ENCODE measurements at places on chromosomes 1 and 21.

GRCh38 chr1:201020721-201021629 lies 2.5 kb downstream of the KIF21B start:
- H3K27ac ChIP-seq, result peak overlapping the region; percentile 100
- peak overlapping the region; percentile 94 for H3K4me3 ChIP-seq
- H3K27me3 ChIP-seq, result peaks cover 4% of the 10 kb centered on the region

DNA sequence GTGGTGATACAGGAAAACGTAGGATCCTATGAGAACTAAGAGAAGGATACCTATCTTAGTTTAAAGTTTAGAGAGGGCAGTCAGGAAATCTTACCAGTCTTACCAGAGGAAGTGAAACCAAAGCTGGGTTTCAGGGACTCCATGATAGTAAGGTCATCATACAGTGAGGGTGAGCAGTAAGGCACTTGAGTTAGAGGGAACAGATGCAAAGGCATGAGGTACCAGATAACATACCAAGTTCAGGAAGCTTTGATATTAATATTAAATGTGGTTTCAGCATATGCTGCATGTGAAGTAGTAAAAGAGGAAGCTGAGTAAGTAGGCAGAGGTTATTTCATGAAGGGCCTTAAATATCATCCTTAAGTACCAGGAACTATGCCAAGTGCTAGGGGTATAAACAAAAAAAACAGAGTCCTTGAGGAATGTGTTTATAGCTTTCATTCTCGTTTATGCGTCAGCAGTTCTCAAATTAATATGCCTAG lies 16.9 kb downstream of the ATG4C start:
- H3K27me3 ChIP-seq, result no peaks in the 10 kb centered on the region
- peaks cover 7% of the 10 kb centered on the region for H3K36me3 ChIP-seq
- no peak overlapping the region for H3K4me3 ChIP-seq
- no peak overlapping the region for H3K27ac ChIP-seq
- DNase-seq, result no peak
- peaks cover 14% of the 10 kb centered on the region for H3K4me1 ChIP-seq

- H3K27me3 ChIP-seq, result peaks cover 8% of the 10 kb centered on the region
- H3K4me1 ChIP-seq, result peaks cover 33% of the 10 kb centered on the region
- H3K27ac ChIP-seq, result no peak overlapping the region
- H3K4me3 ChIP-seq, result no peak overlapping the region
- no peak for DNase-seq
- H3K36me3 ChIP-seq, result no peaks in the 10 kb centered on the region
Measured at GRCh38 chr1:229620876-229621275, 5.0 kb downstream of the TAF5L start.

DNA sequence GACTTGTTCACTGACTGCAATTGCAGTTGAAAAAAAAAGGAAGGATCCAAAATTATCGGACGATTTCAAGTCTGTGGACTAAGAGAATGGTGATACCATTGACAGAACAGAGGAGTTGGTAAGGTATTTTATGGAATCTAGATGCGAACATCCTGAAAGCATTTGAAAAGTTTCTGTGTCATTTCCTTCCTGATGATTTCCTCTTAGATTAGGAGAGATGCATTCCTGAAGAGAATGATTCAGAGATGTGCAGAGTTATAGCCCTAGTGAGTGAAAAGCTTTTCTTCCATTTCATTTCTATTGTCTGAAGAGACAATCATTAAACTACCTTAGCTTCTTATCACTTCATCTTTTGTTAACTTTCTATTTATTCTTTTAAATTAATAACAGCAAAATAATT lies 200.0 kb downstream of the KCNK2 start:
- no peak overlapping the region for H3K4me3 ChIP-seq
- H3K27ac ChIP-seq, result no peak overlapping the region
- DNase-seq, result no peak
- H3K36me3 ChIP-seq, result no peaks in the 10 kb centered on the region
- peaks cover 3% of the 10 kb centered on the region for H3K27me3 ChIP-seq

GRCh38 chr1:229841230-229841629 lies 215.2 kb downstream of the URB2 start:
- peaks cover 5% of the 10 kb centered on the region for H3K27me3 ChIP-seq
- H3K36me3 ChIP-seq, result no peaks in the 10 kb centered on the region
- H3K27ac ChIP-seq, result no peak overlapping the region
- H3K4me1 ChIP-seq, result no peaks in the 10 kb centered on the region
- H3K4me3 ChIP-seq, result no peak overlapping the region

DNA sequence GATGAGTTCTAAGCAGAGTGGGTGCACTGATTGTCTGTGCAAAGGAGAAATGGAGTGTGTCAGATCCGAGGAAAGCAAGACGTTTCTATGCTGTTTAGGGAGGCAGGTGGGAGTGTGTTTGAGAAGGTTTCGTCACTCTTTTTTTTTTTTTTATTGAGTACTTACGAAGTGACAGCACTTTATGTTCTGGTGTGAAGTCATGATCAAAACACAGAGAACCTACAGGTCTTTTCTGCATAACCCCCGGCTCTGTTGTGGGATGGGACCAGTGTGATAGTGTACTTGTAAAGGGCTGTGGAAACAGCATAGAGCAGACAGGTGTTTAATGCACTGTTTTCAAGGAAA lies 26.7 kb downstream of the MIA3 start:
- peak overlapping the region; percentile 99 for H3K4me3 ChIP-seq
- H3K4me1 ChIP-seq, result peaks cover 37% of the 10 kb centered on the region
- peak overlapping the region; percentile 100 for H3K27ac ChIP-seq
- H3K36me3 ChIP-seq, result peaks cover 4% of the 10 kb centered on the region
- peaks cover 7% of the 10 kb centered on the region for H3K27me3 ChIP-seq

DNA sequence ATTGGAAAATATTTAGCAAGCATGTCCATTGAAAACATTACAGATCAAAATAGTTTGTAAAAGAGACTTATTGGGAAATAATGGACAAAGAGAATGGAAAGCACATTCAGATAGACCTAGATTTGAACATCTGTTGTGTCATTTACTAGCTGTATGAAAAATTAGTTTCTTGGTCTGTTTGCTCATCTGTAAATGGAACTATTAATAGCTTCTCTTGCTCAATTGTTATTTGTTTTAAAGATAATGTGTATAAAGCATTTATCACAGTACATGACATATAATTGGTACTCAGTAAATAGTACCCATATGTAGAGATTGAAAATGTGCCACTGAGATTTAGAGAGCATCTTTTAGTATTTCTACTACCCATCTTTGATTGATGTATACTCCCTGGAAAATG lies 25.9 kb downstream of the RPAP2 start:
- no peaks in the 10 kb centered on the region for H3K27me3 ChIP-seq
- DNase-seq, result no peak
- H3K4me3 ChIP-seq, result no peak overlapping the region
- peak overlapping the region; percentile 18 for H3K27ac ChIP-seq
- peaks cover 67% of the 10 kb centered on the region for H3K36me3 ChIP-seq
- peaks cover 12% of the 10 kb centered on the region for H3K4me1 ChIP-seq

GRCh38 chr21:42351626-42352440 lies 1.0 kb upstream of the TFF2 start:
- no peak overlapping the region for H3K27ac ChIP-seq
- DNase-seq, result no peak
- H3K4me1 ChIP-seq, result no peaks in the 10 kb centered on the region
- peaks cover 4% of the 10 kb centered on the region for H3K36me3 ChIP-seq
- no peak overlapping the region for H3K4me3 ChIP-seq

GRCh38 chr1:163166886-163167555 lies 35.7 kb downstream of the RGS5 start:
- H3K4me1 ChIP-seq, result no peaks in the 10 kb centered on the region
- no peak overlapping the region for H3K4me3 ChIP-seq
- H3K27ac ChIP-seq, result no peak overlapping the region

- peaks cover 16% of the 10 kb centered on the region for H3K27me3 ChIP-seq
- peak within 1 kb of the TSS; percentile 89 for H3K4me3 ChIP-seq
- no peaks in the 10 kb centered on the region for H3K36me3 ChIP-seq
- peaks cover 16% of the 10 kb centered on the region for H3K4me1 ChIP-seq
- peak within 1 kb of the TSS; percentile 32 for H3K27ac ChIP-seq
- DNase-seq, result peak; percentile 71
Measured at GRCh38 chr1:230867903-230868735, at the start of gene C1orf198. C1orf198 (minus strand) TSS chr1:230868521; CDS start chr1:230868512, 9 bp downstream.

- H3K36me3 ChIP-seq, result no peaks in the 10 kb centered on the region
- H3K27me3 ChIP-seq, result peaks cover 20% of the 10 kb centered on the region
- DNase-seq, result peak; percentile 60
- peaks cover 16% of the 10 kb centered on the region for H3K4me1 ChIP-seq
- H3K27ac ChIP-seq, result peak overlapping the region; percentile 72
- H3K4me3 ChIP-seq, result peak overlapping the region; percentile 92
Measured at GRCh38 chr1:206634365-206635079, 814 bp upstream of the DYRK3 start.

GRCh38 chr21:25062061-25062460 lies 545.2 kb downstream of the MRPL39 start:
- H3K4me3 ChIP-seq, result no peak overlapping the region
- DNase-seq, result no peak
- no peaks in the 10 kb centered on the region for H3K4me1 ChIP-seq
- no peak overlapping the region for H3K27ac ChIP-seq
- no peaks in the 10 kb centered on the region for H3K36me3 ChIP-seq

GRCh38 chr1:245332513-245332912 lies 177.7 kb downstream of the KIF26B start:
- no peak overlapping the region for H3K27ac ChIP-seq
- no peaks in the 10 kb centered on the region for H3K36me3 ChIP-seq
- no peak for DNase-seq
- no peak overlapping the region for H3K4me3 ChIP-seq
- H3K27me3 ChIP-seq, result peaks cover 3% of the 10 kb centered on the region
- H3K4me1 ChIP-seq, result peaks cover 2% of the 10 kb centered on the region

- H3K36me3 ChIP-seq, result no peaks in the 10 kb centered on the region
- no peaks in the 10 kb centered on the region for H3K4me1 ChIP-seq
- no peak for DNase-seq
- no peak overlapping the region for H3K4me3 ChIP-seq
- no peak overlapping the region for H3K27ac ChIP-seq
Measured at GRCh38 chr1:96416111-96416595, 305.4 kb upstream of the PTBP2 start.

GRCh38 chr1:30911059-30911954 lies 2.7 kb upstream of the SDC3 start:
- H3K36me3 ChIP-seq, result no peaks in the 10 kb centered on the region
- no peak overlapping the region for H3K27ac ChIP-seq
- peaks cover 16% of the 10 kb centered on the region for H3K4me1 ChIP-seq
- peaks cover 21% of the 10 kb centered on the region for H3K27me3 ChIP-seq
- DNase-seq, result peak; percentile 38

DNA sequence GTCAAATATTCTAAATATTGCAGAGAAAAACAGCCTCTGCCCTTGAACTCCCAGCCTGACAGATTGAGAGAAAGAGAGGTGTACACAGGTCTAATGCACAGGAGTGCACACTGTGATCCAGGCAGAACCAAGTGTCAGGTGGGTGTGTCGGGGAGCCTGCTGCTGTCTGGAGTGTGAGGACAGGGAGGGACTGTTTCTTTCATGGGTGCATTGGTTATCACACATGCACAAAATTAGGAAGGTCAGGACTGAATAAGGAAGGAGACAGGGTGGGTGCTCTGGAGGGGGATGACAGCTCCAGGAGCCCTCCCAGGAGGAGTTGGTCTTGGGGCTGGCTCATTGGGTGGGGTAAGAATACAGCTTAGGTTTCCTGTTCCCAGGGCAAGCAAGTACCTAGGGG lies 13.3 kb upstream of the PINK1 start:
- no peak overlapping the region for H3K4me3 ChIP-seq
- DNase-seq, result no peak
- H3K36me3 ChIP-seq, result no peaks in the 10 kb centered on the region
- no peaks in the 10 kb centered on the region for H3K4me1 ChIP-seq

DNA sequence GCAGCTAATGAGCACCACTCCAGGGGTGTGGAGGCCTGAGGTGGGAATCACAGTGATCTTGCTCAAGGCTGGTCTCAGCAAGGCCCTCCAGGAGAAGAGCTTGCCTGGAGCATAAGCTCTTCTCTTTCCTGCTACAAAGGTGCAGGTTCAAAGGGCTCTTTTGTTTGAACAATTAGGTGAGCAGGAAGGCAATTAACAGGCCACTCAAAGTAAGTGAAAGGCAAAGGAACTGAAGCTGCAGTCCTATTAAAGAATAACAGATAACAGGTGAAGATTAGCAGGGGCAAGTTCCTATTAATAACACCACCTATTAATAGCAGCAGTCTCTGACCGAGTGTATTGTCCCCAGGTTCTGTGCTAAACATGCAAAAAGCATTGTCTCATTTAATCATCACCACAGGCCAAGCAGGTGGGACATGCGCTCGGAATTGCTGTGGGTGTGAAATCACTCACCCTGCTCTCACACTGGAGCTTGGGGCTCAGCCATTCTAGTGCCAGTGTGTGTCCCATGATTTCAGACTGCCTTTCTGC lies 113.8 kb downstream of the RHOU start:
- no peaks in the 10 kb centered on the region for H3K36me3 ChIP-seq
- peaks cover 1% of the 10 kb centered on the region for H3K27me3 ChIP-seq
- H3K27ac ChIP-seq, result no peak overlapping the region
- H3K4me3 ChIP-seq, result no peak overlapping the region
- no peaks in the 10 kb centered on the region for H3K4me1 ChIP-seq
- DNase-seq, result no peak

GRCh38 chr1:9275567-9276034 lies 17.1 kb upstream of the SPSB1 start:
- no peak overlapping the region for H3K4me3 ChIP-seq
- H3K27me3 ChIP-seq, result peaks cover 2% of the 10 kb centered on the region
- peaks cover 20% of the 10 kb centered on the region for H3K4me1 ChIP-seq
- peak; percentile 57 for DNase-seq
- H3K27ac ChIP-seq, result peak overlapping the region; percentile 27
- H3K36me3 ChIP-seq, result no peaks in the 10 kb centered on the region

DNA sequence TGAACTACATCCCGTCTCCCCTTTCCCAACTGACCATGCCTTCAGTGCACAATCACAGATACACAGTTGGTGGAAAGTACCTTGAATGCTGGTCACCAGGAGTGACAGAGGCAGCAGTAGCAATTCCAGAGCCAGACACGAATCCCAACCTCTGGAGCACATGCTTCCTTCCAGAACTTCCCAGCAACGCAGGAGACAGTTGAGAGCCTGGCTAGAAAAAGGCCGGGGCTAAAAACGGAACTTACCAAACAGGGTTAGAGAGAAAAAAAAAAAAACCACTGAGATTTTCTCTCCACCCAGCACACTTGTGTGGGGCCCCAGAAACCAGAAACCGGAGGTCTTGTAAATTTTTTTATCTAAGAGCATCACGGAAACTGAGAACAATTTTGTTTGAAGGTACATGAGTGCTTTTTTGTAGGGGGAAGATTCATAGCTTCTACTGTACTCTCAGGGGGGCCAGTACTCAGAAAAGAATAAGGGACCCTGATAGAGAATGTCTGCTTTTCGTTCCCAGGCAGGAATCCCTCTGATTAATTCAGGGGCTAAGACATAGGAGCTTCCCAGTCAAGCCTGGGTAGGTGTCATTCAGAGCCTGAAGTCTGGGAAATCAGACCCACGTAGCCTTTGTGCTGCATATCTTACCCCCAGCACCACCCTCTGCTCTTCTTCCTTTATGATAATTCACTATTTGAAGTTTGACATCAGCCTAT lies at the start of gene CD48:
CD48 (minus strand) TSS at position 221 of the 710 bp plus-strand sequence; CDS start at position 162, 59 bp downstream.
- H3K27me3 ChIP-seq, result peaks cover 10% of the 10 kb centered on the region
- no peaks in the 10 kb centered on the region for H3K36me3 ChIP-seq
- no peak within 1 kb of the TSS for H3K27ac ChIP-seq
- no peak within 1 kb of the TSS for H3K4me3 ChIP-seq

- H3K4me1 ChIP-seq, result peaks cover 43% of the 10 kb centered on the region
- no peak overlapping the region for H3K4me3 ChIP-seq
- DNase-seq, result no peak
- H3K36me3 ChIP-seq, result peaks cover 39% of the 10 kb centered on the region
- no peaks in the 10 kb centered on the region for H3K27me3 ChIP-seq
Measured at GRCh38 chr21:34834852-34835501, 166.2 kb downstream of the CLIC6 start.

- H3K36me3 ChIP-seq, result no peaks in the 10 kb centered on the region
- H3K4me1 ChIP-seq, result peaks cover 34% of the 10 kb centered on the region
- no peak overlapping the region for H3K4me3 ChIP-seq
- no peaks in the 10 kb centered on the region for H3K27me3 ChIP-seq
- no peak for DNase-seq
Measured at GRCh38 chr1:94416901-94417727, 1.1 kb upstream of the ABCD3 start.

Measured in immature natural killer cell (primary cell).